ENCODE measurements at places on chromosomes 3 and 15.
A peak's percentile ranks its signal among the peaks of the same experiment; 100 is the strongest.

GRCh38 chr3:69881051-69881450 is 118.5 kb upstream of the SAMMSON start:
- DNase-seq = no peak

DNA sequence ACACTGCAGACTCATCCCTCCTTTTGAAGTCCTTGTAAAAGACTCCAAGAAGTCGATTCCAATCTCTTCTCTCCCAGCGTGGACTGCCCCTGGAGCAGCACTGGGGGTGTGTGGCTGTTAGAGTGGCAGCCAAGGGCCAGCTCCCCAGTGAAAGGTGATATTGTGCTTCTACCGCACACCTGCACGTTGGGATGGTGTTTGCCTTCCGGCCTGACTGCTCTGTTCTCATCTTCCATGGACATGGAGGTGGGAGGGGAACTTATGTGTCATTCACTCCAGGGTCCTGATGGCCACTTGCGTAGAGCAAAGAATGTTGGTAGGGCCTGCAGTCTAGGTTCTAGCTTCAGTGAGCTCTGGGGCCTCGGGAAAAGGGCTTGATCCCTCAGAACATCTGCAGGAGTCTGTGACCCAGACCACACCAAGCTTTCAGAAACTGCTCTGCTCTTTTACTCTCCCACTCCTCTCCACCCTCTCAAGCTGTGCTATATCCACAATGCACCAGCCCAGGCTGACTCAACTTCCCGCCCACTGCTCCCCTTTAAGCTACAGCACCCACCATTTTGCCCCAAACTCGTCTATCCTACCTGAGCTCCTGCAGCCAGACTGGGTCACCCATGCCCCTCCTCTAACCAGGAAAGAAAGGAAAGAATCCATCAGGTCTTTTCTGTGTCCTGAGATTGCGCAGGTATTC is 31.3 kb downstream of the LIPC start:
- no peak for DNase-seq

DNA sequence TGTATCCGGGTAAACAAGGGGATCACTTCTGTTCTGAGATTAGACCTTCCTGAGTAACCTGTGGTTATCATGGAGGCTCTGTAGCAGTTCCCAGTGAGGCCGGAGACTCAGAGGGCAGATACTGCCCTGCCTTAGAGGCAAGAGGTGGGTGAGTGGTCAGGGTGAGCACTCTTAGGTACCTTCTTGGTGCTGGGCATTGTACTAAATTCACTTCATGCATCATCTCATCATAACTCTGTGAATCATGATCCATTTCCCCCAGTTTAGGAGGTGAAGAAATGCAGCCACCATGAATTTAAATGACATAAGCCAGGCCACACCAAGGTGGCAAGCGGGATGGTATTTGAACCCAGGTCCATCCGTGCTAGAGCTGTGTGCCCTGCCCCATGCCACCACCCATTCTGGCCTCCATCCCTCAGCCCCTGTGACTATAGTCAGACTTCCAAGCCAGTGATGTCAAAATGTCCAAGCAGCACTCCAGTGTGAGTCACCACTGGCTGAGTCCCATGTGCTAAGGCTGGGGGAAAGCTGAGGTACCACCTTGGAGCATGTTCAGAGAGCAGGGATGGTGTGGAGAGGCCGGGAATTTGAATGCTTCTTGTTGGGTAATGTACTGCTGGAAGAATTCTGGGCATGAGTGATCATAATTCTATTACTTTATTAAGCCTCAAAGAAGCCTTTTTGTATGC is 88.8 kb downstream of the EPHB1 start:
- DNase-seq = no peak

GRCh38 chr3:32383136-32383711 is 8.4 kb upstream of the CMTM7 start:
- DNase-seq = no peak

DNA sequence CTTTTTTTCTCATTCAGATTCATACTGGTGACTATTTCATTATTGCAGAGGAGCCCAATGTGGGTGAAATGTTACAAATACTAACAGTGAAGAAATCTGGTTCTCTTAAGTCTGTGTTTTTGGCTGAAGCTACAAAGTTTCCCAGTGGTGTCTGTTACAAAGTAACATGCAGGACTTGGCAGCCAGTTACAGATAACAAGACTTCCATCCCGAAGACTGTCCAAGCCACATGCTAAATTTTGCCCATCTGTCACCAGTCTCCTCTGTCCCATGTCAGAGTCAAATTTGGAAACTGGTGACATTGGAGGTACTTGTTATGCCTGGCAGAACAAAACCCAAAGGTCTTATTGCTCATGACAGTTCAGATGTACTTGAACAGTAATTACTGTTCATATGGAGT is 269.2 kb upstream of the GOLIM4 start:
- DNase-seq = no peak

- no peak for DNase-seq
Observed at GRCh38 chr15:31106495-31107300, 5.2 kb upstream of the TRPM1 start.

- DNase-seq = peak; percentile 87
Observed at GRCh38 chr3:72274493-72275330, 489.8 kb upstream of the PROK2 start.

DNA sequence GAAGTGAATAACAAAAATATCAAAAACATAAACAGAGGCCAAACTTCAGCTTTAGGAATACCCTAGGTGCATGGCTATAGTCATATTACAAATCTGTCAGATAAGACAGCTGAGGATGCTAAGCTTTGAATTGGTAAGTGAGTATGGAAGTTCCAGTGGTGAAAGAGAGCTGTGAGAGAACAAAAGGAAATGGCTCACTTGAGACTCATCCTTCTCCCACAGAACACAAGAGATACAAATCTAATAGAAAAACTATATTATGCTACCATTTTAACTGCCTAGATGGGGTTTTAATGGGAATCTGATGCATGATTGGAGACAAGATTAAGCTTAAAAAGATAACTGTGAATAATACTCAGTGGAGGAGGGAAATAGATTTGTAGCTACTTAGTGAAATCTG is 21.5 kb upstream of the PEX5L start:
- no peak for DNase-seq

DNA sequence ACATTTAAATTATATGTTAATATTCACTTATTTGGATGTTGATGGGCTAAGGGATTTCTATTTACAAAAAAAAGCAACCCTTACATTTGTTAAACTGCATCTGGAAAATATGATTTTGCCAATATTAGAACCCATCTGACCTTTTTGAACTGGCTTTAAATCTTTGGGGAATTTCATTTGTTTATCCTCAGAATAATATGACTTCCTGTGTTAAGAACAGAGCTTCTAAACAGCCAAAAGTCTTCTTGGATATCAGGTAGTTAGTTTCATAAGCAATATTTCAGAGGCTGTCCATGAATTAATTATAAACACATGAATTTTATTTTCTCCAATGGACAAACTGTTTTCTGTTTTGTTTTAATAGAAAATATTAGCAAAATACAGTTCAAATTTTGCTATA is 301.9 kb upstream of the AGTR1 start:
- DNase-seq = no peak

- DNase-seq = no peak
Observed at GRCh38 chr3:31077826-31078225, 183.4 kb upstream of the GADL1 start.

- no peak for DNase-seq
Observed at GRCh38 chr3:107824822-107825371, 265.9 kb downstream of the CD47 start.

DNA sequence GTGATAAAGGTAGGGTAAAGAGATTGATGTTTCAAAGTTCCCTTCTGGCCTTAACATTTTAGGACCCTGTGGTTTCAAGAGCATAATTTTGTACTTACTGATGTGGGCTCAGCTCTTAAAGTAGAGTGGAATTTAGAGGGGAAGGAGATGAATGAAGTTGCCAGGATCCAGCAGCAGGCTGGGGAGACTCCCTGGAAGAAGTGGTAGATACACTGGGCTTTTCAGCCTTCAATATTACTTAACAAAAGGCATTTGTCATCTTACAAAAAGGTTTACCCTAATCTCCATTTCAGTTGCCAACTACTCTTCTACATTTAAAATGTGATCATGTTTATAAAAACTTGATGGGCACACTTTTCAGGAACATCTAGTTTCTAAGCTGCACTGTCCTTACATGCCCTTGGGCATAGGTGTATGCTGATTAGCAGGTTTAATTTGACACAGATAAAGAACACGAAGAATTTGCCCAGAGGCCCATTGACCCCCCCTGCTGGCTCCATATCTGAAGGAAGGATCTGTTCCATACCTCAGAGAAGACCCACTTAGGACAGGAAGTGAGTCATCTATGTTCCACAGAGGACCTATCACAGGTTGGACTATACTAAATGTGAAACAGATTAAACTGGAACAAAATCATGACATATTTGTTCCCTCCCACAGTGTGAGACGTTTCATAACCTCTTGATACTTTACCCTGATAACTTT is 93.0 kb upstream of the LPP start:
- peak; percentile 50 for DNase-seq

DNA sequence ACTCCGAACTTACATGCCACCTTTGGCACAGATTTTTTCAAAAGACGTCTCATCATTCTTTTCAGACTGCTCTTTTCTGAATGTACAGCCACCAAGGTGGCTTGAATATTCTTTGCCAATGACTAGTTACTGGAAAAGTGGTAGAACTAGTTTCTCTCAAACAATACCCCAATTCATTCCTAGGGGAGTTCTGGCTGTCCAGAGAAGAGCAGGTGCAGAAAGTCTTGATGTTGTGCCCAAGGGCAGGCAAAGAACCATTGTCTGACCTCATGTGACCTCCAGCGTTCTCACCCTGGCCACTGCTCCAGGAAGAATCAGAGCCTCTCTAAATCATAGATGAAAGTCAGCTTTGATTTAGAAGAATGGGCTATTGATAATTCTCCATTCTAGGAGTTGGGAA is 5.5 kb downstream of the LMOD3 start:
- DNase-seq = no peak

- no peak for DNase-seq
Observed at GRCh38 chr3:149545049-149545448, 70.6 kb downstream of the TM4SF4 start.
